ENCODE measurements at places on chromosomes 4 and X.

DNA sequence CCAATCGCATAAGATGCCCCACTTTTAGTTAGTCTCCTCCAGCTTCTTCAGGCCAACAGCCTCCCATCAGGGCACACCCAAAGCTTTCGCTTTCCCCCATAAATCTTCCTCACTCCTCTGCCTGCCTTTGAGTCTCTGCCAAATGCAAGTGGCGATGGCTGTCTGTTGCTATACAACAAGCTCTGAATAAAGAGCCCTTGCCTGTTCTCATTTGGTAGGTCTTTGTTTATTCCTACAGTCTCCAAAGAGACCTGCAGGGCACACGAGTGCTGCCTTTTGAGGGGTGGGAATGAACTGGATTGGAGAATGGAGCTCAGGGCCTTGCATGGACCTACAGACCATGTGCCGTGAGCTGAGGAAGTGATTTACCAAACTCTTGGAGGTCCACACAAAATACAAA lies 52.2 kb upstream of the SOD3 start:
- DNase-seq, result no peak

- no peak for DNase-seq
These were observed 180.9 kb upstream of the GRID2 start for GRCh38 chr4:92122911-92123310.

- DNase-seq, result no peak
These were observed 40.1 kb downstream of the SMPX start for GRCh38 chrX:21717802-21718201.

- DNase-seq, result no peak
These were observed 48.1 kb downstream of the FNIP2 start for GRCh38 chr4:158816955-158817354.

- no peak for DNase-seq
These were observed 231.4 kb upstream of the ANKRD50 start for GRCh38 chr4:124943938-124944337.

DNA sequence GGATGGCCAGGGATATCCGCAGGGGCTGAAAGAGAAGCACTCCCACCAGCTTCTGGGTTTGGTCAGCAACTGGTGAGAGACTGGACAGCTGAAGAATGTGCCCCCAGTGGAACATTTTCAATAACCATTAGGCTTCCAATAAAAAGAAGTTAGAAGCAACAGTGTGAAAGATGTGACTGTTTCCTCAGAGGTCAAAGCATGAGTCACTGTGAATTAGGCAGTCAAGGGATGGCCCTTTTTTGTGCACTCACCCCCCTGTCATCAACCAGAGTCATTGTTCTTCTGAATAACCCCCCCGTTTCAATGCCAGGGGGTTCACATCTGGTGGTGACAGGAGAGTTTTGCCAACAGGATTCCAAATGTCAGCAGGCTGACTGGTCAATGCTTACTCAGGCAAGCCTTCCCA lies 74.6 kb upstream of the SH3RF1 start:
- DNase-seq, result no peak

DNA sequence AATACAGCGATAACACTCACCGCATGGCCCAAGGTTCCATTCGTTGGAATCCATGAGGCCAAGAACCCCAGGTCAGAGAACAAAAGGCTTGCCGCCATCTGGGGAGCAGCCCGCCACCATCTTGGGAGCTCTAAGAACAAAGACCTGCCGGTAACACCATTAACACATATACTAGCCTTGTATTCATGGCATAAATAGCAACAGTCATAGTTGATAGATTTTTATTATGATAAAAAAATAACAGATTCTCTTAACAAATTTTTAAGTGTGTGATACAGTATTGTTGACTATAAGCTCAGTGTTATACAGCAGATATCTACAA lies 309.4 kb downstream of the GLUD2 start:
- peak; percentile 28 for DNase-seq

DNA sequence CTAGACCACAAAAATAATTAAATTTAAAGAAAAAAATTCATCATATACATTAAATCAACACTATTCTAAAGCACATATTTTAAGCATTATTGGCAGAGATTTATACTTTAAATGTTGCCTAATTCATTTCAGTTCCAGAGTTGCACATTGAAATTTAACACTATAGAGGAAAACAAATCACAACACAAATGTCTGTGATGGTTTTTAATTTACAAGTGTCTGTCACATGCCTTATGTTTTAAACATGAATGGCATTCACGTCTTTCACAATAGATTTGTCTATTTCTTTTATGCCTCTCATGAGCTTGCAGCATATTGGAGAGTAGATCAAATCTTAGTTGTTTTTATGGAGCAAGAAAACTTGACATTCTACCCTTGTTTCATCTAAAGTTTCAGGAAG lies 811.3 kb downstream of the NLGN4X start:
- no peak for DNase-seq

GRCh38 chr4:87209182-87209581 lies 11.2 kb downstream of the KLHL8 start:
- no peak for DNase-seq

DNA sequence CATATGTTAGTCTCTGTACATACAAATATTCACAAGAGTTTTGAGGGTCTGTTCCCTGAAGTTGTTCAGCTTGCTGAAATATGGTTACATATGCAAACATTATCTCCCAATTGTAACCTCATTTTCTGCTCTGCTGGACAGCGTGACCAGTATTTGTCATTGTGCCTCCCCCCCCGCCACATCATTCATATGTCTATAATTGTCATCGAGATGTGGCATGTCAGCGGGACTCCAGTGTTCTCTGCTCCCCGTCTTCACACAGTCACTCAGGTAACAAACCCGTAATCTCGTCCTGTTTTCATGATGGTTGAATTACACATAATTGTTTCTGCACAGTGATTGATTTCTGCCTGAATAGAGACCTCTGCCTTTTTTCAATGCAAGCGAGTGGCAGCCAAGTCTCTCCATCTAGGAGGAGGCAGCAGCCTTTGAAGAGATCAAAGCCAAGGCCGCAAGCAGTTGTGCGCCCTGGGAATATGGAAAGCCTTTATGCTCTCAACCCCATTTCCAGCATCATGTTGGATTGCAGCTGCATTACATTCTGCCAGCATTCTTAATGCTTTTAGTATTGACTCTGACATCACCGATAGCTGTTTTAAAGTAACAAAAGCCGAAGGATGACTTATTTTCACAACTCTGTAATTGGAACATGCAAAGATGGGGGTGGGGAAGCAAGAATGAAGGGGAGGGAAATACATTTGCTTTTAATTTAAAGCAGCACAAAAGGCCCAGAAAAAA lies 27.4 kb downstream of the LEF1 start:
- DNase-seq, result peak; percentile 34

- DNase-seq, result no peak
These were observed 36.2 kb upstream of the DHRSX start for GRCh38 chrX:2536974-2537373.

GRCh38 chr4:182280436-182281111 lies 37.4 kb downstream of the TENM3 start:
- DNase-seq, result no peak

DNA sequence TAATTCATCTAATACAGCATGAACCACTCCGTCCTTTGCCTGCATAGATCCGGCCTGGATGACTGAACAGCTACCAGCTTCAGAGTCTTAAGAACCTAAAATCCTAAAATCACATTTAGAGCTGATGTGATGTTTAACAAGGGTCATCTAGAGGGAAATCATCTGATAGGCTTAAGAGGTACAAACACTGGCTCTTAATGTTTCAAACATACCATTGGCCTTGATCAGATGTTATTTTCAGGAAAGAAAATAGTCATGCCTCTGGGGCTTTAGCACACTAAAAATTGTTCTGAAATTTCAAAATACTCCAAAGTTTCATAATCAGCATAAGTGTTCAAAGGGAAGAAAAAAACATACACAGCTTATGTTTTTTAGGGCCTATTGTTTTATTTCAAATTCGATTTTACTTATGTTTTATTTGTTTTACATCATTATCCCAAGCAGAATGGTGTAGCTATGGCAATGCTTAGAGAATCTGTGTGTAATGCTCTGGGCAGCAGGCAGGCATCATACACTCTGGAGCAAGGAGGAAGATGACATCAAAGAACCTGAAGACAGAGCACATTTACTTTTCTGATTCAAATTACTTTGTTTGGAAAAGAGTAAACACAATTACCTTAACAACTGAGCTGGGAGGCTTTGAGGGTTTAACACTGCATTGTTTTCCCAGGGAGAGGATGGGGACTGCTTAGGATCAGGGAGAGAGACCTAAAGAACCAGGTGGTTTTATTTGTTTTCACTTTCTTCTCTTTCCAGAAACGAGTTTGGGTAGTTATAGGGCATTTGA lies 25.3 kb upstream of the LEF1 start:
- DNase-seq, result peak; percentile 3

DNA sequence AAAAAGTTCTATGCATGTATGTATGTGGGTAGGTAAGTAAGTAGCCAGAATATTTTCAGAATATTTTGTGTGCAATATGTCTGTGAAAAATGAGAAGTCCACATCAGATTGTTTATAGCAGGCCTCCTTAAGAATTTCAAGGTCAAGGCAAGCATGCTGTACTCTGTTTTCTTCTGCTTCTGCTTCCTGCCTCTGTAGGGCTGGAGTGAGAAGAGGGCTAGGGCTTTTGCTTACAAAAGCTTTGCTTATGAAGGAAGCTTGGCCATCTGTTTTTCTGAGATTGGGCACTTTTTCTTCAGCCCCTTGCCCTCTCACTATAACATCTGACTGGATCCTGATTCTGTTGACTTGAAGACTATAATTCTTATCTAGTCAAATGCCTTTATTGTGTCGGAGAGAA lies 150.4 kb downstream of the EMCN start:
- DNase-seq, result no peak

Measured in NCI-H1105 (cell line).